LNCaP clone FGC (cell line): ENCODE measurements at places on chromosomes 5 and 9.
A peak's percentile ranks its signal among the peaks of the same experiment; 100 is the strongest.

DNA sequence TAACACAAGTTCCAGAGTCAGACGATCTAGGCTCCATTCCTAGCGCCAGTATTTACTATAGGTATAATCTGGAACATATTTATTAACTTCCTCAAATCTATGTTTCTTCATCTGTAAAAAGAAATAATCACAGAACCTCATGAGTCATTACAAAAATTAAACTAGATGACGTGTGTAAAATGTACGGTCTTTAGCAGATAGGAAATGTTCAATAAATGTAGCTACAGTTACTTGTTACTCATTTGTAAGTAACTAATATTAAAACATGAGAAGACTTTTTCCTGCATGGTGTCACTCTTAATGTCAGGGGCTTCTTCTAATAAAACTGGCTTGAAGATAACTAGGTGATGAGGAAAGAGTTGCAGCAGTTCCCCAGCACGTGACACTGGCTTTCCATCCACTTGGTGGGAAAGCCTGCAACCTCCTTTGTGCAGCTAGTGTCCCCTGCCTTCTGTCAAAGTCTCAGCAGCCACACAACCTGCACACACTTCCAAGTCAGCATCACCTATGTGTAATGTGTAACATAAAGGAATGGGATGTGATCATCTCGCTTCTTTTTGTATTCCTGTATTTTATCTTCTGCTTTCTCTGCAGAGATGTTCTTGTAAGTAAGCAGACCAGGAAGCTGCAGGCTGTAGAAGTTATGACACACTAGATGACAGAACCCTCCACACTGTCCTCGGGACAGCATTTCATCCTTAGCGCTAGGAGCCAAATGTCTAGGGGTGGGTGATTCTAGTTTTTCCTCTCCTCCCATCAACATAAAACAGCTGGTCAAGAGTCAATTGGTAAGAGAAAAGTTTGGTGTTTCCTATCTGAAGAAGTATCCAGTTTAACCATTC is 1.8 kb upstream of the JAKMIP2 start:
- DNase-seq, result no peak

DNA sequence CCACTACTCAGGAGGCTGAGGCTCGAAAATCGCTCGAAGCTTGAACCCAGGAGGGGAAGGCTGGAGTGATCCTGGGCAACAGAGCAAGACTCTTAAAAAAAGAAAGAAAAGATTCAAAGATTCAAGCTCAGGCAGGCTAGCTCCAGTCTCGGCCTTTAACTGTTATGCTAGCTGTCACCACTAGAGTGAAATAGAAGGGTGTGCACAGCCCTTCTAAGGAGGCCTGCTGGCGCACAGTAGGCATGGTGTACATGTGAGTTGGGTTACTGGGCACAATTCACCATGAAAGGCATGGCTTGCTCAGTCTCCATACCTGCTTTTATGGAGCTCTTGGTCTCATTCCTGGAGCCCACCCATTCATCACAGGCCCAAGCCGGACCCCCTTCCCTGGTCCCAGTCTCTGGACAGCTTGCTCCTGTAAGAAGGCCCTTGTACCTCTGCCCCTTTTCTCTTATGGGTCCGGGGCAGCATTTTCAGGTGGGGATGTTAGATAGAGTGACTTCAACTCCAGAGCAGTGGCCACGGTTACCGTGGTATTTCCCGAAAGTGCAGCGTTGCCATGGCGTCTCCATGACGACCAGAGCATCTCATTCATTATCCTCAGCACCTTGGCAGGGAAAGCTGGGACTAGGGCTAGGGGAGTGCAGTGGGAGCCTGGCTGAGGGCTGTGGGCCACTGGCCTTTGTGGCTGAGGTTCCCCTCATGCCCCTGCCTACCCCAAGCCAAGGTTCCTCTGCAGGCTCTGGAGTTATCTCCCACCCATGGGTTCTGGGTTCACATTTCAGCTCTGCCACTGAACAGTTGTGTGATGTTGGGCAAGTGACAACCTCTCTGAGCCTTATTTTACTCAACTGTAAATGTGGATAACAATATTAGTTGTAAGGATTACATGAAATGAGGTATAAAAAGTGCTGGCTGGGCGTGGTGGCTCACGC is 5.7 kb downstream of the NDST1 start:
- no peak for DNase-seq

DNA sequence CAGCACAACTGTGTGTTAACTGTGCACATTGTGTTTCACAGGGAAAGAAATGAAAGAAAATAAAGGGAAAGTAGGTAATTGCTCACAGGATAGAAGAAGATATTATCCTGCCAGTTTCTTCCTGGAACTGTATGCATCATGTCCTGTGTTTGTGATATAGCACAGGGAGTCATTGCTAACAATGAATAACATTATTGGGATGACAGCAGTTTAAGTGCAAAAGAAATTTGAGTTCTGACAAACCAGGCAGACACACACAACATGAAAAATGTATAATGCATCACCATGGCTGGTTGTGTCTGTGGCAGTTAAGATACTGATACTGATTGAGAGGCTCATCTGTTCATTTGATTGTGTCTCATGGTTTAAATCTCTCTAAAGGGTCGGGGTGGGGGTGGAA is 145.4 kb downstream of the SPATA31D1 start:
- DNase-seq, result no peak

DNA sequence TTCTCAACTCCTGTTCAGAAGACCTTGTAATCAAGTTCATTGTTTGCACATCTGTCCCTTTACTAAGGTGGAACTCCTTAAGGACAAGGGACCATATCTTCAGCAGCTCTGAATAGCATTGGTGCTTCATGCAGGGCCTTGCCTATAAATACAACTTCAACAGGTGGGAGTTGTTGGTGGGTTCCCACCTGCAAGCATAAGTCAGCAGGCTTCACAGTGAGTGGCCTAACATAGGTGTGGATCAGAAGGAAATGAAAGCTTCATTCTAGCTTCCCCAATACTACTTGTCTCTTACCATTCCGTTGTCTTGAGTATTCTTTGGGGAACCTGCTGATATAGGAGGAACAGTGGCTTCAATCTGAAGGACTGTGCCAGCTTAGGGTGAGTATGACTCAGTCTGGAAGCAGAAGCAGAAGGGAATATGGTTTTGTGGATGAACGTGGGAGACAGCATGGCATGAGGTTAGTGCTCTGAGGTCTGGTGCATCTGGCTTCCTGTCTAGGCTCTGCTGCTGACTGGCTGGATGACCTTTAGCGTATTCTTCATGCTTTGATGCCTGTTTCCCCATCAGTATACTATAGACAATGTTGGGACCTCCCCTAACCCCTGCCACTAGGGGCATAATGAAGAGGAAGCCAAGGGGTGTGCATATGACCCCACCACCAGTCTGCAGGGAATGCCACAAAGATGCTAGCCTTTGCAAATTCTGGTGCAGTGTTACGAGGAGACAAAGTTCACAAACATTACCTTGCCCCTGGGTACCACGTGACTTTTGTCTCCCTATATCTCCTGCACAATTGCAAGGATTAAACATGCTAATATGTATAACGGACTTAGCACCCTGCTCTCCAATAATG is 192.3 kb downstream of the PALM2AKAP2 start:
- no peak for DNase-seq

DNA sequence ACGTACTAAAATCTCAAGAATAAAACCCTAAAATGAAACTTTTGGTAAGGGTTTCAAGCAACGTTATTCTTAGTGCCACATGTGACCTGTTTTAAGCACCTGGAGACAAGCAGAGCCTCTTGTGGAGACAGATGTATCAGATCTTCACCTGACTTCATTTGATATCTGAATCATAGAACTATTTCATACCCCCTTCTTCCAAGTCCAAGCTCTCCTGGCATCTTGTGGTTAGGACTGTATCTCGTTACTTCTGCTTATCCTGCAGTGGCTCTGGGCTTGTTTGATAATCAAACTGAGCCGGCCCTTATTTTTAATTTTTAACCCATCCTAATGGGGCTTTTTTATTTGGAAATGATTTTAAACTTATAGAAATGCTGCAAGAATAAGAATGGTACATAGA is 11.1 kb upstream of the FSD1L start:
- no peak for DNase-seq

- DNase-seq, result no peak
Observed at GRCh38 chr9:96436063-96436455, 13.9 kb upstream of the HABP4 start.

- no peak for DNase-seq
Observed at GRCh38 chr9:93665637-93666438, 89.5 kb downstream of the PHF2 start.

- peak; percentile 87 for DNase-seq
Observed at GRCh38 chr5:91162534-91163381, 220.4 kb downstream of the ARRDC3 start.

DNA sequence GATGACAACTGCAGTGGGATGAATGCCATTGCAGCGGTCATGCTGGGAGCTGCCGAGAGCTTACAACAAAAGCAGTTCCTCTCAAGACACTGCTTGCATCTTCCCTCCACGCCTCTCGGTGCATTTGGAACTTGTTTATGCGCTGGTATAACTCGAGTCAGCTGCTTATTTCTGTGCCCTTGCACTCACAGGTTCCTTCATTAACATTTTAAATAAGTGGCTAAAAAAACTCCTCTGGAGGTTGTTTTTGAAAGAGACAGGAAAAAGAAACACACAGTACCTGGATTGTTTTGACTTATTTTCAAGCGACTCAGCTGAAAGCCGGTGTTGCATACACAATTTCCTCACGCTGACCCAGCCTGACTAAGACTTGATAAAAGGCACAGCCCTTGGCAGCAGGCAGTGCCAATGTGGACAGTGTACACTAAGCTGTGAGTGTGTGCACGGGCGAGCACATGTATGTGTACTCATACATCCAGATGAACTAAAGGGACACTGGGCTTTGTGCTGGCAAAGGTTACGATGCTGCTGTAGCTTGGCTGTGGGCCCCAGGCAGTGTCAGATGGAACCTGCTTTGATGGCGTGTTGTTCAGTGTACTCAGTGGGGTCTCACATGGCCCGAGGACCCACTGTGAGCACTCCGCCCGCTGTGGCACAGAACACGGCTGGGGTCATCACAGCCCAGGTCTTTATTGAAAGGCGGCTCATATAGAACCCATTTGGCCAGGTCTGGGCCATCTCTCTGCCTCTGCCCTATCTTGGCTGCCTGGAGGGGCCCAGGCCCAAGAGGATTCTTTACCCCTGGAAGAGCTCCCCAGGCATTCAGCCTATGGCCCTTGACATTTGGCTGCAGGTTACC is 92.3 kb downstream of the ANKRD33B start:
- peak; percentile 10 for DNase-seq

- DNase-seq, result no peak
Observed at GRCh38 chr5:122114501-122114900, 14.8 kb upstream of the ZNF474 start.

- no peak for DNase-seq
Observed at GRCh38 chr5:40428126-40428525, 251.6 kb upstream of the PTGER4 start.

GRCh38 chr9:94922098-94922607 is 195.7 kb downstream of the AOPEP start:
- DNase-seq, result no peak

DNA sequence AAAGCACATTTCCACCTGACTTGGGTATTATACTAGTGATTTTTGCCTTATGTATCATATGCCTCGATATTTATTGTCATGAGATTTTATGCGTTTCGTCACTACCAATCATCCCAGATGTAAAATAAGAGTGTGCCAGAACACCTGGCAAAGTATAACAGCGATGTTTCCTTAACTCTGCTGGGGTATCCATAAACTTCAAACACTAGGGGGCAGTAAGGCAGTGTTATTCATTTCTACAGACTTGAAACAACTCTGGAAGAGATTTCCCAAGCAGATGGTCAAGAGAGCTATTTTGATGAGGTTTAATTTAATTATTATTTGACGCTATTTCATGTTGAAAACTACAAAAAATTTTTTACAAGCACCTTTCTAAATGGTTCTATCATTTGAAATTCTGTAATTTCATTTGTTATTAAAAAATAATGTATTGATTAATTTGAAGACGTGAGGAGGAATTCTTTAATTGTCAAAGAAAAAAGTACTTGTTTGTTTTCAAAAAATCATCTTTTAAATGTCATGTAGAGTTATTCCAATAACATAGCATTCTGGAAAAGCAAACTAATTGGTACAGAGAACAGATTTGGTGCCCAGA is 388.5 kb upstream of the CTNND2 start:
- peak; percentile 15 for DNase-seq

GRCh38 chr9:36847781-36848673 is 186.0 kb downstream of the PAX5 start:
- DNase-seq, result no peak

- no peak for DNase-seq
Observed at GRCh38 chr5:1706428-1706827, 93.2 kb downstream of the MRPL36 start.

DNA sequence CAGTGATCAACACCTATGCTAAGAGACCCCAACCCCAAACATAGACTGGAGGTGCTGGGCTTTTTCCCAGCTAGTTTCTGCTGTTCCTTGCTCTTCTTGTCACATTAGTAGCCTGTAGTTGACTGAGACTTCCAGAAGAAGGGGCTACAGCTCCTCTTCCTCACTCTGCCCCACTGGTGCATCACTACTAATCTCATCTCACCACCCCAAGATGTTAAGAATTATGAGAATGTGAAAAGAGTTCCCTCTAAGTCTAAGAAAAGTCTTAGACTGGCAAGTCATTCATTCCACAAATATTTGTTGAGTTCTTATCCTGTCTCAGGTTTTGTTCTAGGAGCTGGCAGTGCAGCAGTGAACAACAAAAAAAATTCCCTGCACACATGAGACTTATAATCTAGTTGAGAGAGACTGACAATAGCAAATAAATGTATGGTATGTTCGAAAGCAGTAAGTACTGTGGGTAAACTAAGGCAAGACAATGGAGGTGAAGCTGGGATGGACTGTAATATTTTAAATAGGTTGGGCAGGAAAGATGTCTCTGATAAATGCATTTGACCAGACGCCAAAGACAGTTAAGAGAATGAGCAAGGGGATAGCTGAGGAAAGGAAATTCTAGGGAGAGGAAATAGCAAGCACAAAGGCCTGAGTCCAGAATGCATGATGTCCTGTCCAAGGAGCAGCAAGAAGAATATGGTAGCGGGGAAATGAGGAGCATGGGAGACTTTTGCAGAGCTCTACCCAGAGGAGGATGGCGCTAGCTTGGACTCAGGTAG is 92.3 kb downstream of the PTCD2 start:
- DNase-seq, result no peak

DNA sequence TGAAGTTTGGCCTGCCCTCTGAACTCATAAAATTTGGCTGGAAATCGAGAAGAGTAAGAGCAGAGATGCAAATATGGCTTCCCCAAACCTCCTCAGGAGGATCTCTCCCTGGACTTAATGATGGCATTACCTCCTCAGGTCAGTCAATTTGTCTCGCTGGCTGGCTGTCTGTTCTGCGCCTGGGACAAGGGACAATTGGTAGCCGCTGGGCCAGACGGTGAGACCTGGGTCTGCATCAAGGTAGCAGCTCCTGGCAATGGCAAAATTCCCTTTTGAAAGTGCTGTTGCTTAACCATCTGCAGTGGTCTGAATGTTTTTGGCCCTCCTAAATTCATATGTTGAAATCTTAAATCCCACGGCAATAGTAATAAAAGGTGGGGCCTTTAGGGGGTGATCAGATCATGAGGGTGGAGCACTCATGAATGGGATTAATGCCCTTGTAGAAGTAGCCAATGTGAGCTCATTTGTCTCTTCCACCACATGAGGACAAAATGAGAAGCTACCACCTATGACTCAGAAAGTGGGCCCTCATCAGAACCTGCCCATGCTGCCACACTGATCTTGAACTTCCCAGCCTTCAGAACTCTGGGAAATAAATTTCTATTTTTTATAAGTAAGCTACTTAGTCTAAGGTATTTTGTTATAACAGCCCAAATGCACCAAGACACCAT is 439.3 kb upstream of the KLF4 start:
- DNase-seq, result no peak

GRCh38 chr5:59007460-59008063 is 424.7 kb downstream of the RAB3C start:
- DNase-seq, result peak; percentile 30

GRCh38 chr9:125942125-125942524 is 195.0 kb downstream of the PBX3 start:
- no peak for DNase-seq
